ENCODE measurements at places on chromosomes 5 and 9.

- DNase-seq: no peak
Observed at GRCh38 chr5:113984928-113985327, 376.9 kb upstream of the KCNN2 start.

- peak; percentile 26 for DNase-seq
Observed at GRCh38 chr9:134067904-134068743, at the start of gene BRD3. BRD3 (minus strand) TSS chr9:134068026; CDS start chr9:134053477, 14,549 bp downstream.

GRCh38 chr5:17096952-17097695 is 120.3 kb upstream of the BASP1 start:
- no peak for DNase-seq

DNA sequence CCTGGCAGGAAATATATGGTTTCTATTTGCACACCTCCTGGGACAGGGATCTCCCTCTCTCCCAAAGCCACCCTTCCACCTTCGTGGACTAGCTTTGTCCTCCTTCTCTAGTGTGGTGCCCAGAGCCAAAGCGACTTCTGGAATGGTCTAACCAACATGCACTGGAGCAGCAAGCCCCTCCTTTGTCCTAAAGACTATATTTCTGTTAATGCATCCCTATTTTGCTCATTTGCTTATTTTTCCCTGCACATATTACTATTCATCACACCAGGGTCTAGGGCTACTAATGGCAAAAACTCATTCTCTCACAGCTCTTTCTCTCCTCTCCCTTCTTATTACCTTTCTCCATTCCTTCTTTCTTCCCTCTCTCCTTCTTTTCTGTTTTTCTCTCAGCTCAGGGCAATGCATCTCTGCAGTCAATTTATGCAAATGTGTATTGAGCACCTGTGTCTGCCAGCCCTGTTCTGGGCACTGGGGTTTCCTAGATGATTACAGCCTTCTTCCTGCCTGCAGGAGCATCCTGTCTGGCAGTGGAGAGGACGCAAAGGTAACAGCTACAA is 2.8 kb upstream of the NEURL1B start:
- DNase-seq: no peak

- no peak for DNase-seq
Observed at GRCh38 chr5:142941245-142941644, 171.1 kb downstream of the ARHGAP26 start.

- DNase-seq: no peak
Observed at GRCh38 chr5:151179489-151179840, 21.9 kb upstream of the ANXA6 start.

DNA sequence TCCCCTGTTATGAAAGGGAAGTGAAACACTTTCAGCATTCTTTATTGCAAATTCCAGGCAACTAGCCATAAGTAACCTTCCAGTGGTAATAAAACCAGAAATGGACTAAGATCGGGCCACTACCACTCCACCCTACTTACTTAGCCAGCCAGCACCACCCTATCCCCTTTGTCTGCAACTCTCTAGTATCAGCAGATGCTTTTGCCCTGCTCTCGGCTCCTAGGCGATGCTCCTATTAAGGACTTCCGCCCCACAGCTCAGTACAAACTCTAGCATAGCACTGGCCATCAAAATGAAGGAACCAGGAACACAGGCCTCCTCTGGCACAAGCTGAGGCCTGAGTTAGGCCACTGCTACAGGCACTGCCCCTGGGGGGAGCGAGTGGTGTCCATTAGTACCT is 81.2 kb downstream of the GLDC start:
- DNase-seq: no peak

- DNase-seq: no peak
Observed at GRCh38 chr5:10124287-10124686, 125.4 kb downstream of the ATPSCKMT start.

DNA sequence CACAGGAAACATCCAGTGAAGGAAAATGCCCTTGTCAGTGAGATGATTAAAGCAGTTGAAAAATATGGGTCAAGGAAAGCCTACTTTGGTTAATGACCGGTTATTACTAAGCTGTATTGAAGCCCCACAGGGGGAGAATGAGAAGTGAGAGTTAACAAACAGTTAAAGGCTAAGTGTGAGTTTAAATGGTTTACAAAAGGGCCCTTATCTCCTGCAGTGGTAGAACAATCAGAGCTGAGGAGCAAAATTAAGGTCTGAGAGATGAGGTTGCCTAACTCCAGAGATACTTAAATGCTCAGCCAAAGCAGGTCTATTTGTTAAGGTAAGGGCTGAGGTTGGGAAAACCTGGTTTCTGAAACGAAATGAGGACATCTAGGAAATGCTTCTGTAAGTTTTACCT is 75.1 kb upstream of the FER start:
- DNase-seq: no peak

- DNase-seq: no peak
Observed at GRCh38 chr9:79896390-79896980, 324.7 kb downstream of the TLE4 start.

DNA sequence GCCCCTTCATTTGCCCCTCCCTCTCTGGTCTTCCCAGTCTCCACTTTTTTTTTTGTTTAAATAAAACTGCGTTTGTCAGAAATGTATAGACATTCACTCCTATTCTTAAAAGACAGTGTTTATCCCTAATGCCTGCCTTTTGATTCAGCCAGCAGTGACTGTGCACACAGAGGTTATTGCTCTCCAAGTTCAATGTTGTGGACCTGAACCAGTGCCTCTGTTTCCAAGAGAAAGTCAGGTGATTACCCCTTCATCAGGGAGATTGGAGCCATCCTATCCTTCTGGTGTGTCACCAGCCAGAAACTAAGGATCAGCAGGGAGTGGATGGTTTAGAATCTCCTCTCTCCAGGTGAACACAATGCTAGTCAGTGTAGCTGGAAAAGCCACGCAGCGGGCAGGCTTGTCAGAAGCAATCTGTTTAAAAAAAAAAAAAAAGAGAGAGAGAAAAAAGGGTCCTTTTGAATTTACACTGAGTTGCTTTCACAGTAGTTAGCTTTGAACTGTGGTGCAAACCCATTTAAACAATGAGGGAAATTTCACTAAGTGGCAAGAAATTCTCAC is 167.5 kb upstream of the DMRT1 start:
- DNase-seq: no peak

GRCh38 chr9:69811351-69811868 is 9.2 kb upstream of the CFAP95 start:
- no peak for DNase-seq

DNA sequence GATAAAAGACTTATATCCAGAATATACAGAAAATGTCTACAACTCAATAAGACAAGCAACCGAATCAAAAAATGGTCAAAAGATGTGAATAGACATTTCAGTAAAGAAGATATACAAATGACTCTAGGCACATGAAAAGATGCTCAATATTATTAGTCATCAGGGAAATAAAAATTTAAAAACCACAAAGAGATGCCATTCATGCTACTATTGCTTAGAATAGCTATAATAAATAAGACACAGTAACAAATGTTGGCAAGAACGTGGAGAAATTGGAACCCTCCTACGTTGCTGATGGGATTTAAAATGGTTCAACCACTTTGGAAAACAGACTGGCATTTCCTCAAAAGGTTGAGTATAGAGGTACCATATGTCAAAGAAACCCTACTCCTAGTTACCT is 39.8 kb downstream of the POLK start:
- no peak for DNase-seq

DNA sequence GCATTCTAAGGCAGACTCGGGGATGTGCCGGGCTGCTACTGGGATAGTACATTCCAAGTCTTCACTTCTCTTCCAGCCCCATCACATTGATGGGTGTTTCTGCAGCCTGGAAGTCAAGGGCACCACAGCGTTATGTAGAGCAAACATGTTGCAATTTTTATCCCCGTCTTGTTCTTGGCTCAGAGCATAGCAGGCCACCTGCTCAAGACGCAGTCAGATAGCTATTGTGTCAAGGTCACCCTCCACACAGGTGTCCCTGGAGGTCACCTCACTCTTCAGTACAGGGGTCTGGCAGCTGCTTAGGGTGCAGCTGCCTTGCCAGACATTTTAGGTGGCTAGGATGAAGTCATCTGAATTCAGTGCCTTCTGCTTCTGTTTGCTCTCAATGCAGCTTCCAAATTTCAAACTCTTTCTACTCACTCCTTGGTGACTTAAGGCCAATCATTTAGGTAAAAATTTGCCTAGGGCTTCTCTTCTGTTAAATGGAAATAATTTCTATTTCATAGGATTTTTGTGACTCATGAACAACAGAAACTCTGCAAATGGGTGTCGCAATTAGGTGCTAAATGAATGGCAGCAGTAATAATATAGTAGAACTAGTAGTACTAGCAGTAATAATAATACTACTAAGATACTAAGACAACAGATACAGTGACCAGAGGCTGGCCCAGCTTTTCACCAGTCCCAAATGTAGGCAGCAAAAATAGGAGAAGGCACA is 24.3 kb downstream of the KCNV2 start:
- no peak for DNase-seq

- DNase-seq: no peak
Observed at GRCh38 chr5:135535420-135535819, 344 bp downstream of the NEUROG1 start.

GRCh38 chr5:154593071-154593470 is 115.0 kb upstream of the HAND1 start:
- no peak for DNase-seq

DNA sequence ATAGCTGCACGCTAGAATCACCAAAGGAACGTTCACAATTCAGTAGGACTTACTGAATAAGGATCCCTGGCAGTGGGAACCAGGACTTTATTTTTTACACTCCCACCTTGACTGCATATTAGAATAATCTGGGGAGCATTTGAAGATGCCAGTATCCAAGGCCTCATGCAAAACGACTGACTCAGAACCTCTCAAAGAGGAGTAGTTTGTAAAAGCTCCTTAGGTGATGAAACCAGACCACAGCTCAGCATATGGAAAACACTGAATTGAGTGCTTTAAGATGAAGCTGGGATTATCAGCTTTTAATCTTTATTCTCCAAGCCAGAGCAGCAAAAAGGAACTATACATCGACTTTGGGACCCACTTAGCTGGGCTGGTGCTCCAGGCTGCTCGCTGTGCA is 288.3 kb downstream of the MLLT3 start:
- DNase-seq: no peak

DNA sequence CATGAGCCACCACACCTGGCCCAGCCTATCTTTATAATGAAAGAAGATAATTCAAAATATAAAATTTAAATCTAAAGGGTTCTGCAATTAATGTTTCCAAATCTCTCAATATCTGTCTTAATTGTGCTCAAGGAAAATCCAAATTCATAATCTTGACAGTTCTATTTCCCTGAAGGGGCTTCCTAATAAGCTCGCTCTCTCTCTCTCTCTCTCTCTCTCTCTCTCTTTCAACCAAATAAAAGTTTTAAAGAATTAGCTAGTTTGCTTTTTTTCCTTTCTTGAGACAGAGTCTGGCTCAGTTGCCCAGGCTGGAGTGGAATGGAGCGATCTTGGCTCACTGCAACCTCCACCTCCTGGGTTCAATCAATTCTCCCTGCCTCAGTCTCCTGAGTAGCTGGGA is 13.2 kb upstream of the SCAI start:
- no peak for DNase-seq

- DNase-seq: no peak
Observed at GRCh38 chr5:137201876-137202275, 297.2 kb downstream of the SPOCK1 start.

GRCh38 chr9:6330958-6331634 is 2.9 kb downstream of the TPD52L3 start:
- DNase-seq: no peak

GRCh38 chr5:123207081-123207537 is 118.1 kb downstream of the PRDM6 start:
- no peak for DNase-seq

DNA sequence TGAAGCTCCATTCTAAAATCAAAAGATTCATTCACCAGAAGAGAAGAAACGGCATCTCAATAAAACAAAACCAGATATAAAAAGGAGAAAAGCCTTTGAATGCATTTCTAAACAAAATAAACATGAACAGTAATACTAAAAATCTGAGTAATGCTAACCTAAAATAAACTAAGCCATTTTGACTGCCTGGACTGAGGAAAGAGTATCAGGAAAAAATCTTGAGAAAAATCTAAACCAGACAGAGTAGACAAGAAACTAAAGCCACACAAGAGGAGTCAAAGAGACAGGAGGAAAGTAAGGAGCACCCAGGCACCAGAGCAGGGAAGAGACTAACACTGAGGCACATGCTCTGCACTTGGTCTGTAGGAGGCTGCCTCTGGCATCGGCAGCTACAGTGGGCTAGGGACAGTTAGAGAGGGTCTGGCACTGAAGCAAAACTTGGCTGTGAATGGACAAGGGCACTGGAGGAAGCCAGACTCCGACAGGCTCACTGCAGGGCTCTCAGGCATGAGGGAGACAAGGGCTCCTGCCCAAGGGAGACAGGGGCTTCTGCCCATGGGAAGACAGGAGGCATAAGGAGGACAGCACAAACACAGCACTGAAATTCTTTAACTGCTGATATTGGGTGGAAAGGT is 50.2 kb downstream of the DROSHA start:
- no peak for DNase-seq

- no peak for DNase-seq
Observed at GRCh38 chr5:69160651-69161050, 6.3 kb upstream of the CCNB1 start.

- DNase-seq: no peak
Observed at GRCh38 chr9:107478805-107479204, 10.8 kb downstream of the KLF4 start.
